Stimulated activated CD8-positive, alpha-beta memory T cell treated with anti-CD3 and anti-CD28 coated beads, Interleukin-7, amount 100 ng/mL, for 1 hour (primary cell): ENCODE measurements at places on chromosomes 7 and 10.

DNA sequence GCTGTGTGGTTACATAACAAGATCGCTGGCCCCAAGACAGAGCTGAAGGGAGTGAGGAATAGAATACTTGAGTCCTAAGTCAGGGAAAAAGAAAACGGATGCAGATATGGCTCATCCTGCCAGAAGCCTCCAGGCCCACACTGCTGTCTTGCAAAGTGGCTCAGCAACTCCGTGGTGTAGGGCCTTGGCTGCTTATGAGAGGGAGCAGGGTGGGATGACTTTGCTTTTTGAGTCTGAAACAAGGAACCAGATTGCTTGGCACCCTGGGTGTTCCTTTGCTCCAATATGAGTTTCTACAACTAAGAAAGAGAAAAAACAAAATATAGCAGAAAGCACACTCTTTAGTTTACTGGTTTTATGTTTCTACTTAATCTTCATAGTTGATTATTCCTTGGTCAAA, 193.8 kb upstream of the WDR11 start:
- no peak for DNase-seq

DNA sequence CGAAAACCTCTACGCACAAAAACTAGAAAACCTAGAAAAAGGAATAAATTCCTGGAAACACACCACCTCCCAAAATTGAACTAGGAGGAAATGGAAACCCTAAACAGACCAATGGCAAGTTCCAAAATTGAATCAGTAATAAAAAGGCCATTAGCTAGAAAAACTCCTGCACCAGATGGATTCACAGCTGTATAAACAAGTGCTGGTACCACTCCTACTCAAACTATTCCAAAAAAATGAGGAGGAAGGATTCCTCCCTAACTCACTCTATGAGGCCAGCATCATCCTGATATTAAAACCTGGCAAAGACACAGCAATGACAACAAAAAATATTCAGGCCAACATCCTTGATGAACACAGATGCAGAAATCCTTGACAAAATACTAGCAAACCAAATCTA, 228.2 kb downstream of the CHRM2 start:
- DNase-seq, result no peak

GRCh38 chr7:24200407-24200966, 83.5 kb upstream of the NPY start:
- no peak for DNase-seq

GRCh38 chr7:49911909-49912308, 138.5 kb downstream of the VWC2 start:
- no peak for DNase-seq

DNA sequence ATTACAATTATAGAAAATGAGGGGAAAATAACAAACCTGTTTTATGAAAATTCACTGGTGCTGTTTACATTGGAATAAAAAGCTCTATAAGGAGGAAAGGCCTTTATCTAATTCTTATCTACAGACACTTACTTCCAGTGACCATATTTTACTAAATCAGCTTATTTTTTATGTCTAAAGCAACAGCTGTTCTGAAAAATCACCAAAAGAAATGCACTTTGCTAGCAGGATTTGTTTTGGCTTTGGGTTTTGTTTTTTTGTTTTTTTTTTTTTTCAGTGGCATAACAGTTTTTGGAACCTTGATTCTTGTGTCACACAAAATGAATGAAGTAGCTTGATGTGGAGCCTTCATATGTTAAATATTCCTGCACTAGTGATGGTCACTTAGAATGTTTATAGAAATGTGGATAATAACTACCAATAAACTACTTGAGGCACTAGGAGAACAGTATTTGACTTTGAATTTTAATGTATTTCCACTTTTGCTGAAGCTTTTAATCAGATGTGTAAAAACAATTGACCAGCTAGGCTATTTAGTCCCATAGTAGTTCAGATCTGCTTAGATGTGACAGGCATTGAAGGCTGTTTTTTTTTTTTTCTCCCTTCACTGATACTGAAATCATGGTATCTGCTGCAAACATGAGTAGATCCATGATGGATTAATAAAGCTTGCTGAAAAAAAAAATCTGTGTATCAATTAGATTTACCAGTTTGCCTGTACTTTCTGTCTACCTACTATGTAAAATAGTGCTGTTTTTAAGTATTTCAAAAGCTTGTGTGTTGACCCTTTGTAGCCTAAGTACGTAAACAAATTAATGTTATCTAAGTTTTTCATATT, 2.8 kb downstream of the ARL4A start:
- DNase-seq, result no peak

DNA sequence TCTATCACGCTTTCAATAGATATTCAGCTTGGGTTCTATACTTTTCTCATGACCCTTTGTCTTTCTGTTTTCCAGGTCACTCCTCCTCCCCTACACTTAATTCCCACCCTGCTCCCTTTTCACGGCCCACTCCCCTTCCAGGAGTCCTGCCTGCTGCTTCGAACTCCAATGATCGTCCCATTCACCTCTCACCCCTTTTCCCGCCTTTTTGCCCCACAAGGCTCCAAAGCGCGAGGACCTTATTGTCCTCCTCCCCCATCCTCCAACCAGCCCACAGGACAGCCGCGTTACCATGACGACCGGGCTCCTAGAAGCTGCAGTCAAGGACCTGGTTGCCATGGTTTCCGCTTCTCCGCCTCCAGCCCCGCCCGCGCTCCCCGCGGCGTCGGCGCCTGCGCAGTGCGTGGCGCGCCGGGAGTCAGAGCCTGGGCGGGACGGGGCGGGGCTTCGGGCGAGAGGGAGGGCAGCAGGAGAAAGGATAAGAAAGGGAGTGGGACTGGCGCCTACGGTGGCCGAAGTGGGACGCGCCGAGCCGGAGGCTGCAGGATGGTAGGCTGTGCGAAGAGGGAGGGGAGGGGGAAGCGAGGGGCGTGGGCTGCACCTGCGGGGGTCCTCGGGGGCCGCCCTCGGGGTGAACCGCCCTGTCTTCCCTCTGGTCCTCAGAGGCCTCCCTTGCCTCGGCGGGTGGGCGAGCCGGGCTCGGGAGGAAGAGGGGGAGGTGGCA, at the start of gene AP1S1:
AP1S1 (plus strand) TSS at position 508 of the 724 bp plus-strand sequence; CDS start at position 547, 39 bp downstream.
- peak; percentile 75 for DNase-seq

DNA sequence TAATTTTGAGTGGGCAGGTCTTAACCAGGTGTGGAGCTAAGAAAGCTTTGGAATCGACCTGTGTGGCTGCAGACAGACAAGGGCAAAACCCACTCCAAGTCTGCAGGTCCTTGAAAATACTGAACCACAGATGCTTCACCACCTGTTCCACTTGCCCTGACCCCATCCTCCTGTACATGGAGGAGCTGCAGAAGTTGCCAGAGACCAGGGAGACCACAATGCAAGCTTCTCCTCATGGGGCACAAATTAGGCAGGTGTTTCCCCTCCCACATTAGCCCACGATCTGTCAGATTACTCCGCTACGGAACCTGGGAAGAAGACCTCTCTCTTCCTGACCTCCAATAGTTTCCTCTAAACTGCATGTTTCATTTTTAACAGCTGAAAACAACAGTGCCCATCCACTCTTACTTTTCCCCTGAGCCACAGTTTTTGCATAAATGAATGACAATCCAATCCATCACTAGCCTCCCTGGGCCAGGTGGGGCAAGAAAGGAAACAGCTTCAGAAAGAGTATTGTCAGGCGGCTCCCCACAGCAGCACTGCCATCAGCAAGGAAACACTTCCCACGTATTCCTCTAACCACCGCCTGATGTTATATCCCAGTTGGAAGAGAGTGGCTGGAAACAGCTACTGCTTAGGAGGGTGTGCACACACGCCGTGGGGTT, 141.6 kb downstream of the PRKAG2 start:
- DNase-seq, result no peak

DNA sequence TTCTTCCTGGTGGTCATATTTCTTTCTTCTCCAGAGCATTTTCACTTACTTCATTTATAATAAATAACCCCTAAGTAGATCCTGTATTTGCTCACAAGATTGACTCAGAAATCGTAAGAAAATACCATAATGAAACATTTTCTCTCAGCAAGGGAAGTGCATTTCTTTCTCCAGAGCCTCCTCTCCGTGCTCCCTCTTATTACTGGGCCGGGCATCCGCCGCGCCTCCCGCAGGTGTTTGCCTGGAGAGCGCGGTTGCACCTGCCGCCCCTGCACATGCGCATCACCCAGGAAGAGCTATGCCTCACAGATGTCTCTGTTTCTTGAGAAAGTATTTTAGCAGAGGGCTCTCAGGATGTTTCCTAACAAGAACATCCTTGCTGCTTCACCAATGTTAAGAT, 509.2 kb downstream of the TCERG1L start:
- DNase-seq, result no peak

DNA sequence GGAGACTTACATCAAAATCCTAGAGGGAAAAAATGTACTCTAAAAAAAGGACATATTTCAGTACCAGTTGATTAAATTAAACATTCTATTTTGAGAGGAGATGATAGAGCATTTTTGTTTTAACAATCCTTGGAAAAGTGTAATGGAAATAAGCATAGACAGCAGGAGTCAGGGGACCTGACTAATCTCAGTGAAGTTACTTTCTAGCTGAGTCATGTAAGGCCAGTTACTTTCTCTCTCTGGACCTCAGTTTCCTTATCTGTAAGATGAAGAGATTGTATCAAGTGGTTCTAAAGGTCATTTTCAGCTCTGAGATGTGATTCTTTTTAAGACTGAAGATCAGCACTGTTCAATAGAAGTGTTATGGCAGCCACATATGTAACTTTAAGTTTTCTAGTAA, 44.1 kb downstream of the VTI1A start:
- no peak for DNase-seq

DNA sequence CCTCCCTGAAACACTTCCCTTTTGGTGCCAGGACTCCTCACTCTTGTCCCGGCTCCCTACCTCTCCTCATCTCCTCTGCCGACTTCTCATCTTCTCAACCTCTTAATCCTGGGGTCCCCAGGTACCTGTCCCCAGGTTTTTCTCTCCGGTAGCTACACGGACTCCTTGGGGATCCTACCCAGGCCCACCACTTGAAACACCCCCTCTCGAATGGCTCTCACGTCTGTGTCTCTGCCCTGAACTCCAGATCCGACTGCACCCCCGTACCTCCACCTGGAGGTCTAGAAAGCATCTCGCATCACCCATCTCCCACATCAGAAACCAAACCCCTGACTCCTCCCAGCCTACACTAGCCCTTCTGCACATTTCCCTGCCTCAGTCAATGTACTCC, 4.8 kb downstream of the TBATA start:
- no peak for DNase-seq

- no peak for DNase-seq
These were observed 818 bp downstream of the DLD start for GRCh38 chr7:107891636-107892366.

- no peak for DNase-seq
These were observed 913 bp downstream of the NPY start for GRCh38 chr7:24284699-24285506.

DNA sequence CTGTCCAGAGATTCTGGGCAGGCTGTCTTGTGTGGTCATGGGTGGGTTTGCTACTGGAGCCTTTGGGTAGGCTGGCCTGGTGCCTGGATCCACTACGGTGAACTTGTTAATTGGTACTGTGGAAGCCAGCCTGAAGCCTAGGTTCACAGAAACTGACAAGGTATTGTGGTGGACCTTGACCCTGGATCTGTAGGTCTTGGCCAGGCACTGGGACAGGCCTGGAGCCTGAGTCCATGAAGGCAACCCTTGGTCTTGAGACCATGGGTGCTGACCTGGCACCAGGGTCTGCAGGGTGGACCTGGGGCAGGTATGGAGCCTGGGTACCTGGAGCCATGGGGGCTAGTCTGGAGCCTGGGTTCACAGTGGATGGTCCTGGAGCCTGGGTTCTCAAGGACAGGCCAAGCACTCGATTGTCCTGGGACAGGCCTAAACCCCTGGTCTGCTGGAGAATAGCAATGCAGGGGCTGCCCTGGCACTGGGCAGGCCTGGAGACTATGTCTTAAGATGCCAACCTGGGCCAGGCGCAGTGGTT, 85.8 kb downstream of the CCDC3 start:
- no peak for DNase-seq

GRCh38 chr7:6167004-6167551, 105.3 kb downstream of the CYTH3 start:
- no peak for DNase-seq

DNA sequence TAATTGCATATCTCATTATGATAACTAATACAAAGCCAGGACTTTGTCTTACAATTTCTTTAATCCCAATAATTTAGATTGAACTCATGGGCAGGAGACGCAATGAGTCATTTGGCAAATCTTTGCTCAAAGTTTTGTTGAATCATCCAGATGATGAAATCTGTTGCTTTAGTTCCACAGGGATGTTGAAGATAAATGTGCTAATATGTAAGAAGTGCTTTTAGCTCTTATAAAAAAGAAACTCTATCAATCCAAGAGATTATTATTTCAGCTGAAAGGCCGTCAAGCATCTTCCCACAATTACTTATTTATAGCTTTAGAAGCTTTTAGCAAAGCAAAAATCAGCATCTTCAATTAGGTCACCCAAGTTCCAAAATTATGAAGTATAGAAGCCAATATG, 36.8 kb upstream of the ANK3 start:
- no peak for DNase-seq

- no peak for DNase-seq
These were observed 2.0 kb upstream of the PITX3 start for GRCh38 chr10:102243309-102243708.

GRCh38 chr10:113528876-113529275, 24.0 kb upstream of the HABP2 start:
- DNase-seq, result no peak

DNA sequence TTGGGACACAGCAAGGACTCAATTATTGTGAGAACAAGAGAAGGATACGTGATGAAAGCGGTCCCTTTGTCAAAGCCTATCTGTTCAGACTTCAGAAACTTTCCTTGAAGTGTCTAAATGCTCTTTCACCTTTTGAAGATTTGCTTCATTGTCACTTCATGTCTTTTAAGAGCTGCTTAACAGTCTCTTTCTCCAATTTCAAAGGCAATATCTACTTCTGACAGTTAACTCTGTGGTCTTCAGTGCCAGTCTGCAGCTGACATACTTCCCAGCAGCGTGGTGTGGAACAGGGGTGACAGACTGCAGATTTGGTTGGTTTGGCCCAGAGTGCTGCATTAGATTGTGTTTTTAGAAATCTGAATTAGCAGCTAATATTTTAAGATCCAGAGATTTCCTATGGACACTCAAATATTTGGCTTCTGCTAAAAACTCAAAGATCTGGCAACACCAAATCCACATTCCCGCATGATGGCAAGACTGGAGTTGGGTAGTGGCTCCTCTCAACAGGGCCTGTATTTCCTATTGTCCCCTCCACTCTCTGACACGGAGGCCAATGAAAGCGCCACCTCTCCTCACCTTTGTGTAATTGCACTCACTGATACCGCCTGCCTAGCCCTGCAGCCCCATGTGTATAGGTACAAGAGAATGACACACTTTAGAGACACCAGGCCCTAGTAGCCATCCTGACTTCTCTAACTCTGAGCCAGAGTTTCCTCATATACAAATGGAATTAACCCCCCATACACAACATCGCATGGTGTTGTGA, 11.5 kb downstream of the SCRN1 start:
- DNase-seq, result no peak

GRCh38 chr7:44318332-44318731, 7.1 kb downstream of the CAMK2B start:
- DNase-seq, result no peak
